ENCODE measurements at places on chromosomes 5 and 9. TPM values are rescaled to one million over a fixed set of nuclear protein-coding genes. Genes with fewer than 3 reads are reported as not detected.
A peak's percentile ranks its signal among the peaks of the same experiment; 100 is the strongest.

DNA sequence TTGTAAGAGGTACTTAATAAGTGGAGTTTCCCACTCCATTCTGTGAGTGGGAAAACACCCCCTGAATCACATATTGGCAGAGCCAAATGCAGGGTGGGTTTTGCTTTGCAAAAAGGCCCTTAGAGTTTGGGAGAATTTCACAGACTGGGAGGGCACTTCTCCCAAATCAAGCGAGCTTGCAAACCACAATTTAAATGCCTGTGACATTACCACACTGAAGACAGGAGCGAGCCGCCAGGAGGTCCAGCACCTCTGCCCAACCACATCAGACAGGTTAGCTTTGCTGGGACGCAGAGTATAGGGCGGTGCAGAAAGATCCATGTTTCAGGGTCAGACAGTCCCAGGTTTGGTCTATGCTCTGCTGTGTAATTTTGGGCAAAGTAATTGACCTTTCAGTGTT is 2.3 kb downstream of the ALAD start:
- DNase-seq: no peak

DNA sequence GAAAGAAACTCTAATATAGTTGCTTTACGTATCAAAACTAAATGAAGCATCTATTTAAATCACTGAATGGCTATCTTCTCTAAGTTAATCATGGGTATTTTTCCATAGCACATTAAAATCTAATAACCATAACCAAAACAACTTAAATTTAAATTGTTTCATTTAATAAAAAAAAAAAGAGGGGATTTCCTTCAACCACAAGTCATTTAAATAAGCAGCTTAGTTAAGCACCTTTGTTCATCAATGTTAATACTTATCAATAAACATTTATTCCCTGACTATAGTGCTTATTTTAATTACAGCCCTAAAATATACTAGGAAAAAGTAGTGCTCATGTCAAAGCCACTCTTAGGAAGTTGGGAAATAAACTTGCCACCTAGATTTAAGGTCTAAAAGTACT is 30.3 kb downstream of the ZNF608 start:
- DNase-seq: no peak

DNA sequence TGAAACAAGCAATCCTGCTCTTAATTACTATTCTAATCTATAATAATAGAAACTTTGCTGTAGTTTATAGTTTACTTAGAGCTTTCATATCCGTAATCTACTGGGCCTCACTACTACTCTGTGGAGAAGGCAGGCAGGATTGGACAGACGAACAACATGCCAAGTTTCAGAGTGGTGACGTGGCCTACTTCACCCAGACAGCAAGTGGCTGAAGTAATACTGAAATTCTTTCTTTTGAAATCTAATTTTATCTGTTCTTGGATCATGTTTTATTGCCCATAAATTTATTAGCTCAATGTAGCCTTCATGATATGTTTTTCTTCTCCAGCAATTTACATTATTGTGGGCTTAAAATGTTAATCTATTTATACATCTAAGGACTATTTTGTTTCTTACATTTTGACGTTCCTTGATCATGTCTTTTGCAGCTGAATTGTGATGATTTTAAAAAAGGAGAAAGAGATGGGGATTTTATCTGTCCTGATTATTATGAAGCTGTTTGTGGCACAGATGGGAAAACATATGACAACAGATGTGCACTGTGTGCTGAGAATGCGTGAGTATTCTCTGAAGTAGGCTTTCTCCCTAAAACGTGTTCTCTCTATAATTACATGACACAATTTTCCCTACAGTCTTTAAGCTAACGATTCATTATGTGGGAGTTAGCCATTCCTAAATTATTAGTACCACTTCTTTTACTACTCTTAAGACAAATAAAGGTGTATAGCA is 22.4 kb downstream of the SPINK5 start:
- no peak for DNase-seq

DNA sequence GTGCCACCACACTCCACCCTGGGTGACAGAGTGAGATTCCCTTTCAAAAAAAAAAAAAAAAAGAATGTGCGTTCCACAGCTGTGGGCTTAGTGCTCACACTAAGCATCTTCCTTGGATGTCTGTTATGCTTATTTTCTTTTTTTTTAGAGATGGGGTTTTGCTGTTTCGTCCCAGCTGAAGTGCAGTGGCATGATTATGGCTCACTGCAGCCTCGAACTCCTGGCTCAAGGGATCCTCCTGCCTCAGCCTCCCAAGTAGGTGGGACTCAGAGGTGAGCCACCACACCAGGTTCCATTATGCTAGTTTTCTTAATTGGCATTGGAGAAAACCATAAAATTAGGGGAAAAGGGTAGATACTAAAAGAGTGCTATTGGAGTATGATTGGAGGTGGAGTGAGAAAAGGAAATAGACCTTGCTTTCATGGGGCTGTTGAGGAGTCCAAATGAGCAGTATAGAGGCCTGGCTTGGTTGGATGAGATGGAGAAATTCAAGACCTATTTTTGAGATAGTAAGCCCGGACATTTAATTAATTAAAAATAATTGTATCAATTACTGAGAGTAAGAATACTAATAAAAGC is 978 bp upstream of the BRD3OS start:
- no peak for DNase-seq

- no peak for DNase-seq
Measured at GRCh38 chr9:120307599-120307998, 272.4 kb downstream of the CDK5RAP2 start.

GRCh38 chr5:106019261-106019660 is 1651.5 kb downstream of the EFNA5 start:
- no peak for DNase-seq

DNA sequence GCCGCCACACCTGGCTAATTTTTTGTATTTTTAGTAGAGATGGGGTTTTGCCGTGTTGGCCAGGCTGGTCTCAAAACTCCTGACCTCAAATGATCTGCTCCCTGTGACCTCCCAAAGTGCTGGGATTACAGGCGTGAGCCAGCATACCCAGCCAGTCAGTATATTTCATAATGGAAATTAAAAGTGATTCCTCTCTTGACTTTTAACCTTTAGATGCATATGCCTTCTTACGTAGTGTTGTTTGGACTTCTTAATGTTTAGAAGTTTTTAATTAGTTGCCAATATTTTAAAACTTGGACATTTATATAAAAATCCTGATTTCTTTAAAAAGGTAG is 22.4 kb downstream of the DENND4C start:
- no peak for DNase-seq

DNA sequence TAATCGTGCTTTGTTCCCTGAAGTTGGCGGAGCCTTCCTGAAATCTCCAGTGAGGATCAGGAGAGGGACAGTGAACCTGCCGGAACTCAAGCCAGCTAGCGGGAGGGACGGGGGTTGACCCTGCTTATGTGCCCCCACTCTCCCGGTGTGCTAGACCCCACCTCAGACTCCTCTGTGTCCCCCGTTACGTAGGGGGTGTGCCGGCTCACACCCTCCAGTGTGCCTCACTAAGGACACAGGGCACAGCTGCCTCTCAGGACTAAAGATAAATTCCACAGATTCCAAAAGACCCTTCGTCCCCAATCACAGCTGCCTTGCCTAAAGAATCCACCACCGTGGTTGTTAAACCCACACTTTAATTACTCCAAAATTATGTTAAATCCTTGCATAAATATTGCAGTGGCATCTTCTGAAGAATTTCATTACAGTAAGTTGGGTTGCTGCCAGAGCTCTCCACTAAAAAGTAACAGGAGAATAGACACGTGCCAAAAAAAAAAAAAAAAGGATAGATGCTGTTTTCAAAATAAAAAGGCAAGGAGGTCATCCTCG is 73.7 kb downstream of the GTF3C4 start:
- peak; percentile 52 for DNase-seq

DNA sequence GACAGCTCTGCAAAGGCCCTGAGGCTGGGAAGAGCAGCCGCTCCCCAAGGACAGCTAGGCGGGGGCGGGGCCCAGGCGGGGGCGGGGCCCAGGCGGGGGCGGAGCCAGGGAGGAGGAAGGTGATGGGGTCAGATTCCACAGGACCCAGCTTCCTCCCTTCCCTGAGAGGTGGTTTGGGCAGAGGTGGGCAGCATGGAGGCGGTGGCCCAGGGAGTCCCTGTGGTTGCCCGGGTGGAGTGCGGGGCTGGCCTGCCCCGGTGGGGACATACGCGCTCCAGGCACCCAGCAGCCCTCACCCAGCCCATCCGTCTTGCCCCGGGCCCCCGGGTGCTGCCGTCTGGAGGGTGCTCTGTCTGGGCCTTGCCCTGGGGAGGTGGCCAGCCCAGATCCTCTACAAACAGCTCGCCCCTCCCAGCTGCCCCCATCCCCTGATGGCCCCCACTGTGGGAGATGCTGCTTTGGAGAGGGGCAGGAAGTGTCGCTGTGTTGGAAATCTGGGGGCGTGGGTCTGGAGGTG is 11.0 kb upstream of the RNU6ATAC start:
- no peak for DNase-seq

- no peak for DNase-seq
Measured at GRCh38 chr5:59660737-59661136, 232.8 kb downstream of the PDE4D start.

GRCh38 chr5:146209714-146210113 is 6.3 kb downstream of the RBM27 start:
- no peak for DNase-seq

- no peak for DNase-seq
Measured at GRCh38 chr5:132095424-132095972, 21.9 kb downstream of the CSF2 start.

DNA sequence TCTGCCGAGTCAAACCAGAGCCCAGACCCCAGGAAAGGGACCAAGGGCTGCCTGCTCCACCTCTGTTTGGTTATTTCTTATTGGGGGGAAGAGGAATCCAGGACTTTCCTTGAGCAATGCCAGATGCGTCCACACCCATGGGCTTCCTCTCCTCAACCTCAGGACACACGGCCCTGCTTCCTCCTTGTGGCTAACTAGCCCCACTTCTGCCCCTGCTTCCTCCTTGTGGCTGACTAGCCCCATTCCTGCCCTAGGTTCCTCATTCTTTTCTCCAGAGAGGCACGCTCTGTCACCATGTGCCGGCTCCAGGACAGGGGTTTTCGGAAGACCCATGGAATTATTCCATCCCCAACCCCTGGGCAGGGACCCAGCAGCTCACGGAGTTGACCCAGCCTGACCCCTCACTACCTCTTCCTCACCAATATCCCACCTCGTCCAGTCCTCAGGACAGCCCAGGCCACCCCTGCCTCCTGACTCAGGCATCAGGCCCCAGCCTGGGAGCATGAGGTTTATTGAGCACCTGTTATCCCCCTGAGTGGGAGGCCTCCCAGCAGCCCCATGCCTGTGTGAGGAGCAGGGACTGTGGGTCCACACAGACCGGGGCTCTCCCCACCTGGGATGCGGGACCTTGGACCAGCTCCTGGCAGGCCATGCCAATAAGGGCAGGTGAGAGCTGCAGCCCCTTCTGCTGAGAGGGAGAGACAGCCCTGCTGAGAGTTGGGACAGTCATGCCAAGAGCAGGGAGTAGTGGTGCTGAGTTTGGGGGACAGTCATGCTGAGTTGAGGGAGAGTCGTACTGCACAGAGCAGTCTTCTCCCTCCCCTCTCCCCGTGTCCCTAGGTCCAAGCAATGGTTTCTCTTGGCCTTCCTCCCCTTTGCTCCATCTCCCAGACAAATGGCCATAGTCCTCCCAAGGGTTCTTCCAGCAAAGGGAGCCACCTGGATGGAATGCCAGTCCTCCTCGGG is 11.8 kb upstream of the FCN1 start:
- peak; percentile 49 for DNase-seq

- no peak for DNase-seq
Measured at GRCh38 chr5:94360382-94361130, 257.8 kb downstream of the KIAA0825 start.

DNA sequence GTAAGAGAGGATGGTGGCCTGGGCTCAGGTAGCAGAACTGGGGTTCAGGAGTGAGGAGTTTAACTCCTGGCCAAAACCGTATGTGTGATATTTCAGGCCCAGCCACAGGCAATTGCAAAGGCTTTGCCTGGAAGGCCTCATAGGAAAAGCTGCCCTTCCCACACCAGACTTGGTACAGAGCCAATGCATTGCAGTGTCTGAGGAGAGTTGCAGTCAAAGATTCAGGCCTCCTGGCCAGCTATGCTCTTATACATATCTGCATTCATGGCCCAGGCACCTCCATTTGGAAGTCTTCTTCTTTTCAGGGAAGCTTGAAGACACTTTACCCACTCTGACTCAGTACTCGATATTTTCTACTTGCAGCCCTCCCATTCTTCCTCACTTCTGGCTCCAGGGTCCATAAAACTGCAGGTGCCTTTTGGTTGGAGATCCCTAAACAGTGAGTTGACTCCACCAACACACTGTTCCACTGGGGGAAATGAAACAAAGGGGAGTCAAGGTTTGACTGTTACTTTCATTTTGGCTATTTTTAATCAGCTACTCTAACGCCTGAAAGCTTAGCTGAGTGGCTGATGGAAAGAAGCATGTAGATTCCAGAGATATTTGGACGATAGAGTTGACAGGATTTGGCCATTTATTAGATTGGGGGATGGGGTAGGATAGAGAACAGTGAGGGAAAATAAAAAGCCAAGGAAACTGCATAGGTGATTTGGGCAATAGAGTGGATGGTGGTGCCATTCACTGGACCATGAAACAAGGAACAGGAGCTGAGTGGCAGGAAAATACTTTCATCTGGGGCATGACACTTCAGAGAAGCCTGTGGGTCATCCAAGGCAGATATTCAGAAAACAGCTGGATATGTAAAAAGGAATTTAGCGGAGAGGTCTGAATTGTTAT is 30.6 kb upstream of the IL33 start:
- DNase-seq: no peak

DNA sequence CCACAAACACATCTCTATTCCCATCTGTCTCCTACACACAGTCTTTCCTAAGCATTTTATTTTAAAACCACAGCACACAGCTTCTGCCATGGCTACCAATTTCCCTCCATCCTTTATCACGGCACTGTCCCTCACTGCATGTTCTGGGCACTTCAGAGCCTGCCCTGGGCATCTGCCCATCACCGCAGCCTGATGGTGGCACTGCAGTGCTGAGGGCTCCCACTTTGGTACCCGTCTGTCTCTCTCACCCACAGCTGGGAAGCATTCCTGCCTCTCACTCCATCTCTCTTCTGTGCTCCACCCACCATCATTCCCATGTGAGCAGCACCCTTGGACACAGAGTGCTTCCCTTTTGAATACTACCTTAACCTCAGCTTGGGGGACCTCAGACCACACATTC is 31.7 kb downstream of the ZDHHC11 start:
- DNase-seq: no peak

GRCh38 chr9:121485623-121486022 is 14.0 kb downstream of the GGTA1 start:
- DNase-seq: no peak

DNA sequence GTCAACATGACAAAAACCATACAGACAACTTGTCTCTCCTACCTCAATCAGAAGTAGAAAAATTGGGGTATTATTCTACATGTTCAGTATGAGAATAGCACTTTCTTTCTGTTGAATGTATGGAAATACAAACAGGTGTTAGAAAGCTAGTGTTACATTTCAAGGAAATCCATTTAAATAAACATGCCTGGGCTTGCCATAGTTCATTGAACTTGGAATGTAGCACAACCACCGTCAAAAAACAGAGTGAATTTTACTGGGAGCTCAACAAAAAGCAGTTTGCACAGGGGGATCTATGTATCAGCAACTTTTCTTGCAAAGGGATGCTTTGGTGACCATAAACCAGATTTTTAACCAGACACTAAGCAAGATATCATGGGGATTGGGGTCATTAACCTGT is 307.9 kb upstream of the SMARCA2 start:
- DNase-seq: no peak

The DNAJC18 gene
- 3.0 TPM for total RNA-seq

The CDKN2B gene
- total RNA-seq: 52.1 TPM

The THBS4 gene
- total RNA-seq: 0.08 TPM

The ANKRD31 gene
- total RNA-seq: 0.20 TPM

The PRRT1B gene
- total RNA-seq: not detected

The DND1 gene
- total RNA-seq: 0.94 TPM

The TAF11L5 gene
- not detected for total RNA-seq

The CCNJL gene
- total RNA-seq: 0.34 TPM

Measured in lower leg skin (tissue), 4 donors.